Esophagus muscularis mucosa (tissue), 4 donors: ENCODE measurements at places on chromosomes 12 and 14. TPM values are rescaled to one million over a fixed set of nuclear protein-coding genes. Genes with fewer than 3 reads are reported as not detected.

Gene PITPNM2
- total RNA-seq = 24.4 TPM

Gene NUBPL
- 12.5 TPM for total RNA-seq

Gene OVCH1
- total RNA-seq = 0.17 TPM

Gene RNU4-1
- under 0.01 TPM for total RNA-seq

Gene GUCY2C
- total RNA-seq = not detected

DNA sequence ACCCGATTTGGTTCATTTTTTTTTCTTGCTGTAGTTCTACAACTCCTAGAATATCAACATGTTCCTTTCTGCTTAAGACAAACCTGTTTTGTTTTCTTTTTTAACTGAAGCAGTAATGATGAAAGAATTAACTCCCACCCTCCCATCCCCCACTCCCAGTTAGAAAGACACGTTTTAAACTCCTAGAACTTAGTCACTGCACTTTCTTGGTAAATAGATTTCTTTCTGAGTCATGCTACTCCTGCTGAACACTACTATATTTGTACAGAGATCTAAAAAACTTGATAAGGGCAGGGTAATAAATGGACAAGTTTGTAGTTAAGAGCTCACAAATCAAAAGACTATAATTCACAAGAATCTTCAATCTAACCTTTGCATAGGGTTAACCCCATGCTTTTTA, 118.9 kb upstream of the PTPRB start:
- DNase-seq = no peak

DNA sequence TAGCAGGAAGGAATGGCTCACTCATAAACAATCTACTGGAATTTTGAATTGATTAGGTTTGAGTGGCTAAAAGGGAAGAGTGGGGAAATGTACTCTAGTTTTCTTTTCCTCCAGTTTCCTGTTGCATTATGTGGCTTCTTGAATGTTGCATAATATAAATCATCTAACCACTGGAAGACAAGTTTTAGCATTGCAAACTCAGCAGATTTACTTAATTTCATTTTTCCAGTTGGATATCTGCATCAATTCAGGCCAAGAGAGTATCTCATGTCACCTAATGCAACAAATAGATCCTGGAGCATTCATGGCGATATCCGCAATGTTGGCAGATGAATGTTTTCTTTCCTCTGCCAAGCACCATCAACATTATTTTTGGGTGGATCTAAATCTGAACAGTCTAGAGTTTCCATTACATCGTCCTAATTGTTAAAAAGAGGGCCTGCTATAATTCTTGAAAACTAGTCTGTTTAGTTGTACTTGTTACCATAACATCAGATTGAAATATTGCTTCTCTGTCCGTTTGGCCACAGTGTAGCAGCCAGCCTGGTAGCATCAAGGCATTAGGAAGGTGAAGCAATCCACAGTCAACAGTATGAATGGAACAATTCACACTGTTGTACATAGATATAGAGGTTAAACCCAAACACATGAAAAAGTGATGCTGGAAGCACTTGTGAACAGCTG, 544.2 kb downstream of the ETNK1 start:
- DNase-seq = no peak

GRCh38 chr12:45586486-45586885, 143.0 kb upstream of the ARID2 start:
- peak; percentile 29 for DNase-seq

DNA sequence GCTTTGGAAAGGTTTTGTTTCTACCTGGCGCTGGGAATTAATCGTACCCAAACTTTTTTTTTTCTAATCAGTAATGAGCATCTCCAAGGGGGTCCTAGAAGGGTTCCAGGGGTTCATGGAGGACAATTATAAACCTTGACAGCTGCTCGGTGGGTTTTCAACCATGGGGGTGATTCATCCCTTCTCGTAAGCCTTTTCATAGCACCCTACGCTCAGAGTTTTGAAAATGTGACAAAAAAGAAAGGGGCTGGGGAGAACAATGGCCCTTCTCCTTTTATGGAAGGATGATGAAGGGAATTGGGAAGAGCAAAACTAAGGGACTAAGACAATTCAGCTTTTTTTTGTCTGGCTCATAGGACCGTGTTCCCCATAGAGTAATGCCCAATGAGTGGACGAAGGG, 196.7 kb downstream of the ZFP36L1 start:
- no peak for DNase-seq

DNA sequence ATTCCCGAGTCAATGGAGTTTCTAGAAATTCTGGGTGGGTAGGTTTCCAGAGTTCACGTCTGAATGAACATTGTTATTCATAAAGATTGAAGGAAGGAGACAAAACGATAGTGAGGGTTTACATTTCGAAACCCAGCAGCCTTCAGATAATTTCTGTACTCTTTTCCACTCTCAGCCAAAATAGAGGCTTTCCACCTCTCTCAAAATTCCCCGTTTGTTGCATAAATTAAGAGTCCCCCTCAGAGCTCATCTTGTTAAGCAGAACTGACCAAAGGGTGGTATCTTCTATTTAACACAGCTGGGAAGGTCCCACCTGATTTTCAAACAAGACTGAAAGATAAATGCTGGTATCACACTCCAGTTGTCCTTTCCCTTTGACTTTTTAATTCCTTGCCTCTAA, 21.5 kb upstream of the YARS2 start:
- no peak for DNase-seq

DNA sequence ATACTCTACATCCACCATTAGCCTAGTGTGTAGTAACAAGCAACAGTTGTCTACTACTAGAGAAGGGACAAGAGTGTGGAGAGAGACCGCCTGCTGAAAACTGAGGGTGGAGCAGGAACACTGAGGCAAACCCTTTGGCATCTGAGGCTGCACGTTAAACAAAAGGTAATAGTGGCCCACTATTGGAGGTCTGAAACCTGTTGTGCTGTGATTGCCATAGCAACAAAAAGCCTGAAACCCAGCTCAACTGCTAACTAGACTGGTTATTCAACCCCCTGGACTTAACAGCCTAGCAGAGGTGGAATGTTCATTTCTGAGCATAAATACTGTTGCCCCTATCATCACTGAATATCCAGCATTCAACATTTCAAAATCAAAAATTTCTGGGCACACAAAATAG, 43.0 kb downstream of the PPP4R4 start:
- DNase-seq = no peak
